NAMALWA (cell line): ENCODE measurements at places on chromosomes 7 and 10.

DNA sequence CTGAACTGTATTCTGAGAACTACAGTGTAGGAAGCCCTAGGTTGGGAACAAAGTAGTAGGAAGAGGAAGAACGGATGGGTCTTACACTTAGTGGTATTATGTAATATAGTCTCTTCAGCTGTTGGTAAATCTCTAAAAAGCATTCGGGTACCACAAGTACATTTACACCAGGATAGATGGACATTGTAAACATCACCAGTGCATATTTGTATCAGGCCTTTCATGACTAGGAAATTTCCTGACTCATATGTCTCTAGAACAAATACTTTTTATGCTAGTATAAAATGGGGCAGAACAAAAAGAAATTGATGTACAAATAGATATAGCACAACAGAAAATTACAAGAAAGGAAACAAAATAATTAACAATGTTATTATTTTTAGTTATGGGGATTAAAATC, 21.5 kb upstream of the OR6B1 start:
- no peak for DNase-seq

DNA sequence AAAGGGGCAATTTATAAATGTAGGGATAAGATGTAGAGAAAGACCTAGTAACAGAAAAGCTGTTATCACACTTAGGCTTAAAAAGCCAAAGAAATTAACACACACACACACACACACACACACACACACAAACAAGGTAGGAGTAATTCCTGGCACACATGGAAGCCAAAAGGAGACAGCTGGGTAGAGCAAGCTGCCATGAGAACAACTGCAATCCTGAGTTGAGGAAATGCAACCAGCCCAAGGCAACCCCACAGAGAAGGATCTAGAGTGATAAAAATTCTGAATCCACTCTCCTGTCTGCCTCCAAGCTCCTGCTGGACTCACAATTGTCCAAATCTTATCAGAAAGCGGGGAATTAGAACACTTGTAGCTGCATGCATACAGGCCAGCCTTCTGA, 229.1 kb upstream of the DGKB start:
- DNase-seq, result no peak

DNA sequence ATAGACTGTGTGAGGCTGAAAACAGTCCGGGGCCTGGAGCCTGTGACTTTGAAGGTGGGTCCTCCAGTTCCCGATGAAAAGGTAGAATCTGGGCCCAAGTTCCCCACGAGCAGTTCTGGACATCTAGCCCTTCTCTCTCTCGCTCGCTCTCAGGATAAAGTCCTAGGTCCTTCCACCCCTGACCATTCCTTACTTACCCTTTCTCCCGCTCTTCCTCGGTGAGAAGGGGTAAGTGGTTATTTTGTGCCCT, 713 bp downstream of the IMMP2L start:
- DNase-seq, result no peak

DNA sequence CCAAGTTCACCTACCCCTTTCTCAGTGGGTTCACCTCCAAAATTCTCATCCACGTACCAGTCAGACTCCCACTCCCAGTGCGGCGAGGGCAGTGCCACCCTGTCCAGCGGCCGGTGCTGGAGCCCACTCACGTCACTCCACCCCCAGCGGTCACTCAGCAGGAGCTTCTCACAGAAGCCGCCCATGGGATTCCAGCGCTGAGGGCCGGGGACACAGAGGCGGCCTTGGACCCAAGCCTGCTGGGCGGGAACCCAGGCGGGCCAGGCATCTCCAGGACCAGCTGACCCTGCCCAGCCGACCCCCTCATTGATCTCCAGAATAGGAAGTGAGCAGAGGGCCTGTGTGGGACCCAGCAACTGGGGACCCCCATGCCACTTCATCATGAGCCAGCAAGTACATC, 7.2 kb downstream of the TECPR1 start:
- DNase-seq, result no peak

DNA sequence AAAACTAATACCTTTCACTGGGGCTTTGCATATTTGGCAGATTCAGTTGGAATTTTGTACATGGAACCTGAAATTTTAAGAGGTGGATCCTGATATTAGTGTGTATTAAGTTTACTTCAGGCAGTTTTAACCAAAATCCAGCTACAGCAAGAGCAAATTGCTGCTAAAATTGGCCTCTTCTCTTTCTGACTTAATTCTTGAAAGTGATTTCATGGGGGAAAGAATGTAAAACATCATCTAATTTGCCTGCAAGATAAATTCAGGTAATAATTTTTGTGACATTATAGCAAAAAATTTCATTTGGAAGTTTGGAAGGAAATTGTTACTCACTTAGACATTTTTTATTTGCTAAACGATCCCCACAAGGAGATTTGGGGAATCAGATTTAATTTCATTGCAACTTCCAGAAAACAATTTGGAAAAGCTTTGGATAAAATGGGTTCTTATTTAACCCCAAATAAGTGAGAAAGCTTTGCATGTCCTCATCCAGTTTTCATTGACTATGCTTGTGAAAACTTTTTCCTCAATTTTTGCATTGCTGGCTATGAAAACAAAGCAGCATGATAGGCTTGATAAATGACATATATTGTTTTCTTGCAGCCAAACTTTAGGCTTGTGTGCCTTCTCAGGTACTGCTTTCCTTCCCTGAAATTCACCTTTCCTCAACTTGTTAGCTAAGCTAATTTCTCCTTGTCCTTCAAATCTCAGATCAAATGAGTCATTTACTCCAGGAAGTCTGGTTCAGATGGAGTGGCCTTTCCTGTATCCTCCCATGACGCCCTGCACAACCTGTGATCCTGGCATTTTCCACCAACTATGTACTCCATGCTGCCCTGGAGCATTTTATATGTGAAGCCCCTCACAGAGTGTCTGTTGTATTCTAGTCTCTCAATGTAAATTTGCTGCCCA, 27.4 kb upstream of the ZNF438 start:
- DNase-seq, result no peak

DNA sequence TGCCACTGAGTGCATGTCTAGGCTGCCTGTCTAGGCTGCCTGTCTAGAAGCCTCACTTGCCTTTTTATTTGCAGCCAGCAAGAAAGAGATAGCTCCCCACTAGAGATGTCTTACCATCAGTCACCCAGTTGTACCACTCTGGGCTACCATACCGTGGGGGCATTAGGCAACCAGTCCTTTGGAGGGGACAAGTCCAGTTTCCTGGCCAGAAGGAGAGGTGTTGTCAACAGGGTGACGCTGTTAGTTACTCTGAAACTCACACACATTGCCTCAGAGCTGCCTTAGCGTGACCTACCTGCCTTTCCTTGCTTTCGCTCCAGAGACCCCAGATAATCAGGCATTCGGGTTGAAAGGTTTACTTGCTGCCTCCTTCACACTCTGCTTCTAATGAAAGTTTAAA, 155.4 kb downstream of the CELF2 start:
- DNase-seq, result no peak

GRCh38 chr7:150914196-150914595, 61.9 kb downstream of the AOC1 start:
- DNase-seq, result no peak

DNA sequence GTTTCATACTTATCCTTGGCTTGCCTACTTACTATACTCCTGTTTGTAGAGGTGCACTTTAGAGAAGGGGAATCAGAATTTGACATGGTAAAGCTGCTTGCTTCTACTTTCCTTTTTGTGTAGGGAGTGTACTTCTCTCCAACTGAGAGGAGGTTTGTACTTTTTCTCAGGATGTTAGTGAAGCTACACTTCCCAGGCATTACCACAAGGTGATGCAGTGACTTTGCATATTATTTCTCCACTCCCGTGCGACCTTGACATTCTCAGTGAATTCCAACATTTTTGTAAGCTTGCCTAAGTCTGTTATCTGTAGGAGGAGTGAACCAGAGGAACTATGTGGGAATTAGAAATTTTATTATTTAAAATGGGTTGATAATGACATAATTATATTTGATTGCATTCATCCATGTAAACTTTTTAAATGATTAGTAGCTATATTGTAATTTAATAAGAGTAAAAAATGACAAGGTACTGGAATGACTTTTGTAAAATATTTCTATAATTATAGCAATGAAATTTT, 5.2 kb downstream of the TAX1BP1 start:
- DNase-seq, result peak; percentile 73

DNA sequence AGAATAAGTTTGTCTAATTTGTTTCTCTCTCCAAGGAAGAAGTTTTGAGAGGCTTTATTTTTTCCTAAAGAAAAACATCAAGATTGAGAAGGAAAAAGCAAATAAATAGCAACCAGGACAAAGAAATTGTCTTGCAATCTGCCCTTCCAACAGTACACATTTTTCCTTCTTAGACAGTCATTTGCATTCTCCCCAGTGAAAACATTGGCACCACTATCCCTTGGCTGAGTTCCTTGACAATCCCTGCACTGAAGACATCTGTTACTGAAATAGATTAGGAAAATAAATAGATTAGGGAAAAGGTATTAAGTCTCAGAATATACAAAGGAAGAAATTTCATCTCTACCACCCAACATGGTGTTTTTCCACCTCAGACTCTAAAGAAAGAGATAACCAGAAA, 12.2 kb upstream of the TMEM243 start:
- no peak for DNase-seq

DNA sequence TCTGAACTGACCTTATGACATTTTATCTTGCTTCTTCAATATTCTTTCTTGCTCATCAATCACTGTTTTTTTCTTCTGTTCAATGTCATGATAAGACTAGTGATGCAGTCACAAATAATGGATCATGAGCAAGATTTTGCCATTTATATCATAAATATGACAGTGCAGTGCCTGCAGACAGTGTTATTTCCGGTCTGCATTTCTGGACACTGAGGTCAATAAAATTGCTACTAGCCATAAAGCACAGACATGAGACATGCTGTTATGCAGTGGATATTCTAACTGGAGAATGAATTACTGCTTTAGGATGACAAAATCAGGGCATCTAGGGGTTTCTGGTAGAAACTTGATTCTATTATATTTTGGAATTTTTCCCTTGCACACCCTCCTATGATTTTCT, 1509.7 kb upstream of the LRRTM3 start:
- no peak for DNase-seq

GRCh38 chr7:132655131-132655727, 79.0 kb upstream of the PLXNA4 start:
- DNase-seq, result no peak
